ENCODE measurements at places on chromosomes 1 and 21.

- DNase-seq = peak; percentile 20
Observed at GRCh38 chr1:63624911-63625310, 31.7 kb downstream of the PGM1 start.

GRCh38 chr1:207504438-207504837 is 8.5 kb downstream of the CR1 start:
- no peak for DNase-seq

GRCh38 chr1:7062346-7063061 is 277.2 kb downstream of the CAMTA1 start:
- no peak for DNase-seq

DNA sequence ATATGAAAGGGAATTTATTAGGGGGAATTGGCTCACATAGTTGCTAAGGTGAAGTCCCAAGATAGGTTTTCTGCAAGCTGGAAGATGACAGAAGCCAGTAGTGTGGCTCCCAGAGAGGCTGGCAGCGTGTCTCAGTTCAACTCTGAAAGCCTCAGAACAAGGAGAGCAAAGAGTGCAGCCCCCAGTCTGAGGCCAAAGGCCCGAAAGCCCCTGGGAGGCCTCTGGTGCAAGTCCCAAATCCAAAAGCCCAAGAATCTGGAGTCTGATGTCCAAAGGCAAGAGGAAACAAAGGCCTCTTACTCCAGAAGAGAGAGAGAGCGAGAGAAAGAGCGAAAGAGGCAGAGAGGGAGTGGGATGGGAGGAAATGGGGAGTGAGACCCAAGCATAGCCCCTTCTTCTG is 18.3 kb downstream of the KCNA2 start:
- no peak for DNase-seq

- no peak for DNase-seq
Observed at GRCh38 chr1:38059635-38060250, 13.2 kb upstream of the POU3F1 start.

DNA sequence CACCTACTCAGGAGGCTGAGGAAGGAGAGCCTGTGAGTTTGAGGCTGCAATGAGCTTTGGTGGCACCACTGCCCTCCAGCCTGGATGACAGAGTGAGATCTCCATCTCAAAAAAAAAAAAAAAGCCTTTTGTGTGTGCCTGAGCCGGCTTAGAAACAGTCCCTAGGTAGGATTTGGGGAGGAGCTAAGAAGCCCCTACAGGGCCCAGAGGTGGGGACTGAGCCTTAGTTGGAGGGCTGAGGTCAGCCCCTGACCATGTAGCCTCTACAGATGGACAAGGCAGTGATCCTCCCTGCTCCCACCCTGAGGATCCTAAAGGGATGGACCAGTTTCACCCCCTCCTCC is 2.5 kb downstream of the ADAMTSL4 start:
- no peak for DNase-seq

DNA sequence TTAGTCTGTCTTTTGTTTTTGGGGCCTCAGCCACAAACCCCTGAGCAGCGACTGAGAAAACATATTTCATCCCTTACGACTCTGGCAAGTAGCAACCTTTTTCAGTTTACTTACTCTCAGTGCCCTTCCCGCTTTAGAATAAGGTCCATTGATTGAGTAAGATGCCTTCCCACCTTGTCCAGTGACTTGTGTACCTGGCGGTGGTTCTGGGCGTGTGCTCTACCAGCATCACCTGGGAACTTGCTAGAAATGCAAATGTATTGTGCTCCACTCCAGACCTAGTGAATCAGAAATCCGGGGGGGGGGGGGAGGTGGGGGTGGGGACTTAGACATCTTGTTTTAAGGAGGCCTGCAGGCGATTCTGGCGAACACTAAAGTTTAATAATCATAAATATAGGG is 72.1 kb downstream of the S1PR1 start:
- DNase-seq = no peak

GRCh38 chr21:39849014-39849655 is 18.1 kb upstream of the PCP4 start:
- peak; percentile 7 for DNase-seq

- DNase-seq = no peak
Observed at GRCh38 chr1:28193701-28194161, 17.2 kb upstream of the PTAFR start.

GRCh38 chr1:86778569-86779239 is 74.3 kb downstream of the SH3GLB1 start:
- peak; percentile 28 for DNase-seq

- peak; percentile 56 for DNase-seq
Observed at GRCh38 chr1:38071312-38072256, 25.0 kb upstream of the POU3F1 start.

GRCh38 chr21:38658511-38658910 is 147.2 kb upstream of the ETS2 start:
- DNase-seq = no peak

DNA sequence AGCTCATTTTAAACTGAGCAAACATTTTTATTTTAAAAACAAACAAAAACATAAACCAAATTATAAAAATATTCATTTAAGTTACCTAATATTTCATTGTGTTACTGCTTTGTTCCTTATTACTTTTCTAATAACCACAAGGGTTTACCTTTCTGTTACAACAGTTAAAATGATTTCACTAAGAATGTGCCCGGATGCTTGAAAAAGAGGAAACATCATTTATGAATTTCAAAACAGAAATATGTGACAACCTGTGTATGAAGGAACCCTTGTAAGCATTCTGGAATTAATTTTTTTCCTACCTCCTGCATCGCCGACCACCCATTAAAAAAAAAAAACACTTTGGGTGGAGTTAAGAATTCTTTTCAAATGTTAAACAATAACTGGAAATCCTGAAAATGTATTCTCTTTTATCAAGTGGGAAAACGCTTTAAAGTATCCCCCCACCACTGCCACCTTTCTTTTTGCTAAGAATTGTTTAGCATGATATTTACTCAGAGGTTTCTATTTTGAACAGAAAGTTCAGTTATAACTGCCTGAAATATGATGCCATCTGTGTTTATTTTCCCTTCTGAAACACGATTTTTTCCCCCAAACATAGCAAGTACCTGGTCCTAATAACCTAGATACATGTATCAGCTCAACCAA is 9.1 kb downstream of the CYYR1 start:
- DNase-seq = no peak

- DNase-seq = no peak
Observed at GRCh38 chr1:37010011-37010410, 24.3 kb downstream of the GRIK3 start.

- DNase-seq = no peak
Observed at GRCh38 chr1:211985556-211986264, 49.6 kb downstream of the INTS7 start.

- no peak for DNase-seq
Observed at GRCh38 chr1:183724350-183725042, 71.4 kb upstream of the APOBEC4 start.

DNA sequence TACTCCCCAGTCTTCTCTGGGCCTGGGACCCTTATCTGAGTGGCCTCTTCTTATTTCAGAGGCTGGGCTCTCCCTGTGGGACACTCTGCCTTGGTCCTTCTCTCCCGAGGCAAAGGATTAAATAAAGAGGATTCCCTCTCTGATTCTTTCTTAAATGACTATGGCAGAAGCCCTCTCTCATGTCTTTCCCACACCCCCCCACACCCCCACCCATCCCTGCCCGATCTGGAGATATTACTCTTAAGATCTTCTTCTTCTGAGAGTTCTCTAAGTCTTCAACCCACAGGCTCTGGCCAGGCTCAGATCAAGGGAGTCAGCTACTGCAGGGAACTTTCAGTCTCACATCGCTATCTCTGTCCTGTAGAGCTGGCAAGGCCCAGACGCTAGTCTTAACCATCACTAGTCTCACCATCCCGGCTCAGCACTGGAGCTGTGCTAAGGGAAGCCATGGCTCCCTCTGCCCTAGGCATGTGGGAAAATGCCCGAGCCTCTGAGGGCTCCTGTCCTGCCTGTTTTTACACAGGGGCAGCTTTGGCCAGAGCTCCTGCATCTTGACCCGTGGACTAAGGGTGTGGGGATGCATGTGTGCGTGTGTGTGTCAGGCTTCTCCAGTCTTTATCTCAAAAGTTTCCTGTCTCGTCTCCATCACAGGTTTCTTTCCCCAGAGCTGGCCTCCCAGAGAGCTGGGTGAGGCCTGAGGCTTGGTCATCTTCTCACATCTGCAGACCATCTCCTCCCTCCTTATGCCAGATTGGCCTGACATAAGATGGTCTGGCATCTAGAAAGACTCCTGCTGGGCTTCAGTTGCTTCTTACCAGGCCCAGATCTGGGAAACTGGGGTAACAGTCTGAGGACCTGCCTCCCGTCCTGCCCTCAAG is 36.7 kb downstream of the LGR6 start:
- no peak for DNase-seq

GRCh38 chr1:88678405-88678804 is 5.7 kb upstream of the PKN2 start:
- DNase-seq = peak; percentile 13

- no peak for DNase-seq
Observed at GRCh38 chr1:170806961-170807360, 128.4 kb upstream of the MROH9 start.

- no peak for DNase-seq
Observed at GRCh38 chr1:229224308-229224707, 46.6 kb upstream of the RAB4A start.

GRCh38 chr1:162229549-162229948 is 147.1 kb downstream of the SPATA46 start:
- DNase-seq = no peak

- DNase-seq = no peak
Observed at GRCh38 chr1:54325284-54325683, 80.9 kb downstream of the SSBP3 start.

DNA sequence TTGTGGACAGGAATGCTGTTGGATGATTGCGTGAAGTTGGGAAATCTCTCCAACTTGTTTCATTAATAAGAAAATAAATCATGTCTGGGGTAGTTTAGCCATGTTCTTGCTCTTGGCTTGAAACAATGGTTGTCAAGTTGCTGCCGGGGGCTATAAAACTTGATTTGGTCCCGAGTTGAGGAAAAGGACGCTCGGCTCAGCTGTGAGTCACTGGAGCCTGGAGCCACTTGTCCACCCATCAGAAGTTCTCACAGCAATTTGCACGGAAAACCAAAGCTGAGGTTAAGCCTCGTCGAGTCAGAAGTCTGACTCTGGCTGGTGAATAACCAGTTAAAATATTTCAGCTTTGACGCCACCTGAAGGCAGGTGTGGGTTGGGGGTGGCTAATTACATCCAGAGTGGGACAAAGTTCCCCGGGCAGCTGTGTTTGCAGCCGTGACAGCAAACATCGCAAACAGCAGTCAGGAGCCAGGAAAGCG is 19.7 kb upstream of the RIPK4 start:
- DNase-seq = peak; percentile 97

GRCh38 chr1:22868331-22868730 is 104.3 kb downstream of the LACTBL1 start:
- no peak for DNase-seq

- no peak for DNase-seq
Observed at GRCh38 chr1:26701995-26702679, 6.3 kb downstream of the ARID1A start.

DNA sequence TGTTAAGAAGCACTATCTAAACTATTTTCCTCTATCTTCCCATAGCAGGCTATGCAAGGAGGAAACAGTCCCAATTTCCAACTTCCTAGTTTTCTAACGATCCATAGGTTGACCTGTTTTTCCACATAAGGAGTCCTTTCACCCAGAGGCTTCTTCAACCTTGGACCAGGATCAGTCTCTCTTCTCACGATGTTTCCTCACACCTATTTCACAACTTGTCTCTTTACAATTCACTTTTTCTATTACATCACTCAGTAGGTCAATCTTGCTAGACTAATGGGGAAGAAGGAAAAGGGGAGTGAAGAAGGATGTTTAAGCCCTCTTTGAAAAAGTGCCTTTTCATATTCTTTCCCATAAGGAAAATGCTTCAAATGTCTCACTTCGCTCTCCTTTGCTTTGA is 15.9 kb downstream of the PALMD start:
- no peak for DNase-seq

DNA sequence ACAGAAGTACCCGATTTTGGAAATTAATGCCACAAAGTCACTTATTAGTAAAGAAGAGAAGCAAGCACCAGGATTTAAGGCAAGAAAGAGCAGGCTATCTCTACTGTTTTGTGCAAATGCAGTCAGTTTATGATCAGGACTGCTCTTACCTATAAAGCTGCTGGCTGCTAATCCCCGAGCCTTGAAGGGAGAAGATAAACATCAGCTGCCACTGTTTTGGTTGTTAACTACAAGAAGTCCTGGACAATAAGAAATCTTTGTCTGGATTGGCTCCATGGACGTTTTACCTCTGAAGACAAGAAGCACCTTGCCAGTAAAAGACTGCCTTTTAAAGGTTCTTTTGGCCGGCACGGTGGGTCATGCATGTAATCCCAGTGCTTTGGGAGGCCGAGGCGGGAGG is 21.4 kb downstream of the FRRS1 start:
- DNase-seq = no peak

DNA sequence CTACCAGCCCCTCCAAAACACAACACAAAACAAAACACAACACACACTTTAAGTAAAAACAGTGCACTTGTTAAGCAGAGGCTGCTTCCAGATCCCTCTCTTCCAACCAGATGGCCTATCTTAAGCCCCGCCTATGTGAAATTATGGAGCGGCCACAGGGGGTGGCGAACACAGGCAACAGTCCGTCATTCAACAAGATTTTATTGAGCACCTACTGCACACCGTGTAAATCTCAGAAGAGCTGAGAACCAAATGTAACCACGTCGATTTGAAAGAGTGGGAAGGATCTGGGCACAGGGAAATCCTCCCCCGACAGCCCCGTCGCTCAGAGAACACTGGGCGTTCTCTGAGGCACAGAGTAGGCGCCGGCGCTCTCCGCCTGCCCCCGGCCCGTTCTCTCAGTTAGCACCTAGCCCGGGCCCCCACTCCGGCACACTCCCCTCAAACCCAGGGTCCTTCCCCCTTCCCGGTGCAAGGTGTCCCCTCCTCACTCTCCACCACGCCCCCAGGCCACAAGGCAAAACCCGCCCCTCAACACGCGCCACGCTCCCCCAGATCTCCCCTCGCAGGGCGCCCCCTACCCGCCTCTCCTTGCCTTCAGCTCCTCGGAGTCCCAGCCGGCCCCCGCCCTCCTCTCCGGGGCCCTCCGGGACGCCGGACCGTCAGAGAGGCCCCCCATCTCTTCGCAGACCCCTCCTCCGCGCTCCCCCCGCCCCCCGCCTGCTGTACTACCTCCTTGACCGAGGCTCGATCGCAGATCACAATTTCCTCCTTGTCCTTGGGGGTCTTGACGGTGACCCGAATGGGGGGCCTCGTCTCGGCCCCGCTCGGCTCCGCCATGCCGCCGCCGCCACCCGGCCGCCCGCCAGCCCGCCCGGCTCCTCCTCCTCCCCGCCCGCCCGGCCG is 483 bp downstream of the UBQLN4 start:
- peak; percentile 65 for DNase-seq

- peak; percentile 21 for DNase-seq
Observed at GRCh38 chr1:192439373-192440025, 122.7 kb downstream of the RGS21 start.

DNA sequence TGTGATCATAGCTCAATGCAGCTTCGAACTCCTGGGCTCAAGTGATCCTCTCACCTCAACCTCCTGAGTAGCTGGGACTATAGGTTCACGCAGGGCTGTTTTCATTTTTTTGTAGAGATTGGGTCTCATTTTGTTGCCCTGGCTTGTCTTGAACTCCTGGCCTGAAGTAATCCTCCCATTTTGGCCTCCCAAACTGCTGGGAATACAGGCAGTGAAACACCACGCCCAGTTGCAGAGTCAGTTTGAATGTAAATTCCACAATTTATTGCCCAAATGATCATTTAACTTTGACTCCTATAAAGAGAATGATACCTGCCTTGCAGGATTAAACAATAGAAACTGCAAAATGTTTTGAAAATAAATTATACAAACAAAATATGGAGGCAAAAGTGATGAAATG is 10.7 kb downstream of the GOLPH3L start:
- DNase-seq = no peak

GRCh38 chr1:240423246-240423924 is 188.6 kb downstream of the GREM2 start:
- DNase-seq = no peak

Data from HFFc6 (cell line).